ENCODE measurements at places on chromosomes 3 and 15. TPM values are rescaled to one million over a fixed set of nuclear protein-coding genes. Genes with fewer than 3 reads are reported as not detected.

- DNase-seq, result no peak
Measured at GRCh38 chr15:41115161-41115651, 874 bp downstream of the INO80 start.

DNA sequence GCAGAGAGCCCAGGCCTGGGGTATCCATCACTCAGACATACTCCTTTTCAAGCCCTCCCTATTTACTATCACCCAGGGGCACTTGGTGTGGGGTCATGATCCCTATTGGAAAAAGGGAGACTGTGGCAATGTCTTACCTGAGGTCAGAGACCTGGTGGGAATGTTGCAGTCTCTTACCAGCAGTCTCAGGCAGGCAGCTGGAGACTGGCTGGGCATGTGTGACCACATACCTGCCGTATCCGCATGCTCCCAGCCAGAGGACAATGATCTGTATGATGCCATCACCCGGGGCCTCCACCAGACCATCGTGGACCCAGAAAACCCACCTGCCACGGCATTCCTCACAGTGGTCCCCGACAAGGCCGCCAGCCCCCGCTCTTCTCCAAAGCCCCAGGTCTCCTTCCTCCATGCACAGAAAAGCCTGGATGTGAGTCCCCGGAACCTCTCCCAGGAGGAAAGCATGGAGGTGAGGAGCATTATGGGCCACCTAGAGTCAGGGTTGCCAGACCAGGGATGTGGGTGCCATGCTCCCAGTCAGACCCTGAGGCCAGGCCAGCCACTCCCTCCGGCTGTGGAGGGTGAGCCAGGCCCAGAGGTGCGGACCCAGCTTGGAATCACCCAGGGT lies 5.9 kb downstream of the SH2D7 start:
- DNase-seq, result no peak

- DNase-seq, result no peak
Measured at GRCh38 chr3:54831112-54831511, 96.7 kb downstream of the LRTM1 start.

- DNase-seq, result no peak
Measured at GRCh38 chr15:99930696-99931095, 197.5 kb upstream of the LYSMD4 start.

- DNase-seq, result peak; percentile 49
Measured at GRCh38 chr15:32718821-32719716, 1.3 kb downstream of the GREM1 start.

DNA sequence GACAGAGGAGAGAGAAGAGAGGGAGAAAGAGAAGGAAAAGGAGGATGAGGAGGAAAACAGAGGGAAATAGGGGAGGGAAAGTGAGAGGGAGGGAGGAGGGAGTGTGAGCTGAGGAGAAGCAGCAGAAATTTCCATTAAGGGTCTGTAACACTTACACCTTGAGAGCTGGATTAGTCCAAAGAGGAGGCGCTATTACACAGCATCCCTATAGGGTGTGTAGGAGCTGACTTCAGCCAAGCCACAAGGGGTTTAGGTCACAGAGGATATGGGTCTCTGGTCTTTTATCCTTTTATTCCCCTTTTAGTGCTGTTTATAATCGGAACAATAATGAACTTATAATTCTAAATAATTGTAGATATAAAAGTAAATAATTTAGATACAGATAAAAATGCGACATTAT lies 230.4 kb downstream of the GABRG3 start:
- no peak for DNase-seq

GRCh38 chr15:70802629-70803028 lies 39.3 kb upstream of the UACA start:
- DNase-seq, result no peak

DNA sequence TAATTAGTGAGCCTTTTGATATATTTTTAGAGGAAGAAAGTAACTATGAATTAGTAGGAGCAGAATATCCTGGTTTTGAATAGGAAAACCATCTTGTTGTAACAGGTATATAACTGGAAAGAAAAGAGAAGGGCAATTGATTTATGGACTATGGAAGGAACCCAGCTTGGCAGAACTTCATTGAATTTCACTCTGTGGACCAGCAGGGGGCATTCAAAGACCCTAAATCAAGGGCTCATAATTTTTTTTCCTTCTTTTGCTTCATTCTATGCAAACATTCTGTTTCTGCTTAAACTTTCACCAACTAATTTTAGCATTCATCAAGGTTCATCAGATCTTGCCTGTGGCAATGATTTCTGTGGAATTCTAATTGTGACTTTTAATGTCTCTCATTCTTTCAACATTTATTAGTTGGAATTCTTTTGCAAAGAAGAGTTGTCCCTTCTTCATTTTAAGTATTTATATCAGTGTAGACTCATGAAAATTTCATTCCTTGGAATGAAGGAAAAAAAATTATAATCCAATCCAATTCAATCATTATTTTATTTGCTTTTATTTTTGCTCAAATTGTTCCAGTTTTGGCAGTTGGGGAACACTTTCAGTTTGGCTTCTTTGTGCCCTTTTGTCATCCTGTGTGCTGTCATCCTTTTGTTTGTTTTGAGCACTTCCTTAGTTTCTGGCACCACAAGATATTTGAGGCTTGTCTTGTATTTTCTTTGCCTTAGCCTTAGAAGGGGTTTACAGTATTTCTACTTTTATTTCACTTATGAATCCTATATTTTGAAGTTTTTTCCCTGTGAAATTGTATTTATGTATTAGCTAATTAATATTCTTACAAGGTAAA lies 30.4 kb downstream of the NXPE3 start:
- peak; percentile 46 for DNase-seq

DNA sequence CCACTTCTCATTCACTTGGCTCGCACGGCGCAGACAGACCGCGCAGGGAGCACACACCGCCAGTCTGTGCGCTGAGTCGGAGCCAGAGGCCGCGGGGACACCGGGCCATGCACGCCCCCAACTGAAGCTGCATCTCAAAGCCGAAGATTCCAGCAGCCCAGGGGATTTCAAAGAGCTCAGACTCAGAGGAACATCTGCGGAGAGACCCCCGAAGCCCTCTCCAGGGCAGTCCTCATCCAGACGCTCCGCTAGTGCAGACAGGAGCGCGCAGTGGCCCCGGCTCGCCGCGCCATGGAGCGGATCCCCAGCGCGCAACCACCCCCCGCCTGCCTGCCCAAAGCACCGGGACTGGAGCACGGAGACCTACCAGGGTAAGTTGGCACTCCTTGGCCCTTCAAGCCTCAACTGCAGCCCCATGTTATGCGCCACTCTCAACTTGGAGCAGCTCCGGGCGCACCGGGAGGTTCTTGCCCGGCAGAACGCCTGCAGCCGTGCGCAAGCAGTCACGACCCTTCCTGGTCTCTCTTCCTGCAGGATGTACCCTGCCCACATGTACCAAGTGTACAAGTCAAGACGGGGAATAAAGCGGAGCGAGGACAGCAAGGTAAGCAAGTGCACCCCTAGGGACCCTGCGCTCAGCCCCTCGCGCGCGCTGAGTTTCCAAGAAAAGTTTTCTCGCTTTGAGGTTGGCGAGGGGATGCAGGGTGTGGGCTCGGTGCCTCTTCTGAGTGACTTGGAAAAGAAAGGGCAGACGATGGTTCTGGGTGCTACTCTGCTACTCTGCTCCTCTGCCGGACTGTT lies at the start of gene BHLHE40:
Gene BHLHE40 (plus strand): TSS at position 10 of the 801 bp plus-strand sequence. CDS start 282 bp downstream, at position 292.
- DNase-seq, result no peak

- DNase-seq, result no peak
Measured at GRCh38 chr3:13301286-13301987, 118.7 kb downstream of the NUP210 start.

DNA sequence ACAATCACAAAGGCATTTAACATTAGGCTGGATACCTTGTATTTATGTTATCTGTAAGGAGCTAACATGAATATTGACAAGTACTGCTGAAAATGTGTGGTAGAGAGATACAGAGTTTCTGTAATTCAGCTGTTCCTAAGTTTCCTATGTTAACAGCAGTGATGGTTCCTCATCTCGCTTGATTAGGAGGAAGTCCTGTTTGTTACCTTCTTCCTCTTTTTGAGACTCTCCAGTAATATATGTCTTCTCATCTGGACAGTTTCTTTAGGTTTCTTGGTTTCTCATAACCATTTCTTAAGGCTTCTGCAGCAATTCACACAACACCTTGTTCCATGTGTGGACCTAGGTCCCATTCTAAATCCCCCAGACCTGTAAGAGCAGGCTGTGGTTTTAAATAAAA lies 11.4 kb upstream of the PEX5L start:
- DNase-seq, result no peak

DNA sequence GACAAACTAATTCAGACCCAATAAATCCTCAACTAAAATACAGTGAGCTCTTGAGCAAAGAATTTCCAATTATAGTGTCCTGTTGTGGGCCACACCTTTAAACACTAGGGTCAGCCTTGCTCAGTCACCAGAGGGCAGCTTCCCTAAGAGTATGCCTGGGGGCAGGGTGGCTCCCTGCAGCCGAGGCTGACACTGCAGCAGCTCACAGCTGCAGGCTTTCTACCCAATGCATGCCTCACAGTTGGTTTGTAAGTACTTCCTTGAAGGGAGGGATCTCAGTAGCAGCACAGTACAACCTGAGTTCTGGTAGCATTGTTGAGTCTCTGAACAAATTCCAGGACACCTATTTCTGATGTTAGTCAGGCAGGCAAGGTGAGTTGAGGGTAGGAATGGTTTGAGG lies 335.6 kb downstream of the TUSC7 start:
- DNase-seq, result peak; percentile 33

The RBMS3 gene
- total RNA-seq, result 53.6 TPM

The IL17RB gene
- 10.9 TPM for total RNA-seq

The CNTN4 gene
- total RNA-seq, result 41.1 TPM

The PAK6 gene
- total RNA-seq, result 0.98 TPM

The SH2D7 gene
- 2.2 TPM for total RNA-seq

The MELTF gene
- total RNA-seq, result 17.3 TPM
